MG63 (cell line): ENCODE measurements at places on chromosomes 11 and 22.
A peak's percentile ranks its signal among the peaks of the same experiment; 100 is the strongest.

- DNase-seq = no peak
Observed at GRCh38 chr11:24056051-24056450, 440.8 kb upstream of the LUZP2 start.

- no peak for DNase-seq
Observed at GRCh38 chr22:25451480-25452114, 112.9 kb upstream of the GRK3 start.

- DNase-seq = no peak
Observed at GRCh38 chr11:7485186-7486097, at the start of gene OLFML1. OLFML1 (plus strand) TSS chr11:7485506; CDS start chr11:7485876, 370 bp downstream.

DNA sequence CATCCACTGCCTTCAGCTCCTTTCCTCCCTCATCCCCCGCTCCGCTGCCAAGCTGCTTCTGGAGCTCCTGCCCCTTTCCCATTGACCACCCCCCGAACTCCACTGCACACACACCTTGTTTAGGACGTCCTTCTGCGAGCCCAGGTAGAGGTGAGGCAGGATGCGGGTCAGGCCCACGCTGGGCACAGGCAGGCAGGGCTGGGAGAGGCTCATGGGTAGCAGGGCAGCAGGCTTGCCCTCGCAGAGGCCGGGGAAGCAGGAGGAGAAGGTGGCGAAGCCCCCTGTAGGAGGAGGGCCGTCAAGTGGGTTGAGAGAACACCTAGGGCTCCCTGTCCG is 13.3 kb downstream of the DUSP8 start:
- DNase-seq = no peak

DNA sequence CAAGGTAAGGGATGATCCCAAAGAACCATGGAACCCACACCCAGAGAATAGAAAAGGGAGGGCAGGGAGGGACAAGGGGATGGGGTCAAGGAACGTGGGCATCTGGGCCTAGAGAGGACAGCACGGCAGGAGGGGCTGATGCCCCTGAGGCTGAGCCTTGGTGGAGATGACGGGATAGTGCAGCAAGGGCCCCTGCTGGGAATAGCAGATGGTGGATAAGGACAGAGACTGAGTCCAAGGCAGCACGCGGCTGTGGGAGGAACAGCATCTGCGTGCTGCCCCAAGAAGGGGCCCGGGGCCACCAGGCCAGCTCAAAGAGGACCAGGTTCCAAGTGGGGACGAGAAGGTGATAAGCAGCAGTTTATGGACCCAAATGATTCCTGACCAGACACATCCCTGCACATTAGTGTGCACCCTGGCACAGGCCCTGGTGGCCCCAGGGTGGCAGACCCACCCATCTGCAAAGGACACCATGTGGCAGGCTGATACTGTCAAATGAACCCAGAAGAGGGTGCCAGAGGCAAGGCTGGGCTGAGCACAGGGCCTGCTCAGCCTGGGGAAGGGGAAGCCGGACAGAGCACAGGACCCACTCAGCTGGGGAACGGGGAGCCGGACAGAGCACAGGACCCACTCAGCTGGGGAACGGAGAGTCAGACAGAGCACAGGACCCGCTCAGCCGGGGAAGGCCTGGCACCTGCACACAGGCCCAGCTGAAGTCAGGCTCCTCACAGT is 12.8 kb upstream of the TESMIN start:
- no peak for DNase-seq

DNA sequence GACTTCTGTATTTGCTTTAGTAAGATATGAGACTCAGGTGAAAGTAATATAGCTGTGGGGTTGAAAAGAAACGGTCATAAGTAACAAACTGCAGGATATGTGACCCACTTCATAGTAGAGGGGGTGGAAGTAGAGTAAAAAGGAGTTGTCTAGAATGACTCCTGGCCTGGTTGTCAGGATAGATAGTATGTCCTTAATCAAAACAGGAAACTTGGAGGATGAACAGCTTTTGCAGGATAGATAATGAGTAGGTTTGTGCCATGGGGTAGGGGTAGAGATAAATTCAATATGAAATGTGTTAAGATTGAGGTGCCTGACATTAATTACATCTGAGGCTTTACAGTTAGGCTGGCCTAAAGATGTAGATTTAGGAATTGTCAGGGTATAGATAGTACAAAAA is 47.0 kb upstream of the B3GNT6 start:
- no peak for DNase-seq

DNA sequence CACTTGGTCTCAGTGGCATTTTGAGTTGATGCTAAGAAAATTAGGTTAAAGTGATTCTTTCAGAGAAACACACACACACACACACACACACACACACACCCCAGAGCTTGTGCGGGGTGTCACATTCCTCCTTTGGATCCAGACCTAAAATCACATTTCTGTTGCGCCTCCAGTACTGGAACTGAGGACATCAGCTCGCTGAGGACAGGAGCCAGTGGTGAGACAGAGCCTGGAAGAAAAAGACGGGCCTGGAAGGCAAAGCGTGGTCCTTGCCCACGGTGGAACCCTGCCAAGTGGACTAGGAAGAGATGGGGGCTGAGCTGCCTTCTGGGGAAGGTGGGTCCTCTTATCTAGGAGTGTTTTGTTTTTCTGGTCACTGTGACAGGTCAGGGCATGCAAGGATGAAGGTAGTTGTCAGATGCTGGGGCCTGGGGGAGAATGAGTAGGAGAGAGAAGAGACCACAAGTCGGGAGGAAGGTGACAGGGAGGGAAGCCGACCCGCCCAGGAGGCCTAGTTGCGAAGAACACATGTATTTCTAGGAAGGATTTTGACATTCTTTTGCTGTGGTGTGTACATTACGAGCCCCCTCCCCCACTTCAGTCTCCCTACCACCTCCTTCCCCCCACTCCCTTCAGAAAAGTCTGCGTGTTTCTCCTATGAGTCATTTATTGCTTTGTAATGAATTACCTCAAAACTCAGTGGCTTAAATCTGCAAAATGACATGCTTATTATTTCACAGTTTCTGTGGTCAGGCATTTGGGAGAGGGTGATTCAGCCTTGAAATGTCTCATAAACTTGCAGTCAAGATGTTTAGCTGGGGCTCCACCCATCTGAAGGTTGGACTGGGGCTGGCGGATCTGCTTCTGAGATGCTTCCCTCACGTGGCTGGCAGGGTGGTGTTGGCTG is 4.8 kb upstream of the ELFN2 start:
- peak; percentile 51 for DNase-seq
